ENCODE measurements at places on chromosomes 2 and 18.

DNA sequence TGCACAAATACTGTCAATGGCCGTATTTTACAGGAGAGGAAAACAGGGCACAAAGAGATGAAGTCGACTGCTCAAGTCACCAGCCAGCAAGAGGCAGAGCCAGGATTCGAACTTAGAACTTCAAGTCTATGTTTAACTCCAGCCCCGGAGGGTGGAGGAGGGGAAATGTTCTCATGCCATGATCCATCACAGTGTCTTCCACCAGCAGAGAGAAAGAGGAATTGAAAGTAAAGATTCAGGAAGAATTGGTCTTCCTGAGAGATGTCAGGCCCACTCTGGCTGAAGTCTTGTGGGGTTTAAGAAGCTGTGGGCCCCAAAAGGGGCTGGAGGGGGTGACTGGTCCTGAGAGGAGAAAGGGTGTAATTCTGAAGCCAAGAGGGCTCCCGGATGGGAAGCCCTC, 260.0 kb downstream of the TNS1 start:
- DNase-seq = no peak

DNA sequence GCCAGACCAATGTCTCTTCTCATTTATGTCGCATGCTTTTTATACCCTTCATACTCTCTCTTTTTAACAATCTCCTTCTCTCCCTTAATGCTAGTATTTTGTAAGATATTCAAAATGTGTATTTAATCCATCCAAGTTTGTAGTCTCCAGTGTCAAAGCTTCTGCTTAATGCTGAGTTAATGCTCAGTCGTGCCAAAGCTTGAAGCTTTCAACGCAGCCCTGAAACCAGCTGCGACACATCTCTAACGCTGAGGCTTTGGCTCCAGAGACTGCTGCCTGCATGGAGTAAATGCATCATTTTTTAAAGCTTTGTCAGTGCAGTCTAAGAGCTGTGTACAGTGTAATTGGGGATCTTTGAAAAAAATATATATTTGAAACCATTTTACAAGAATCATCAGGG, 2108.8 kb upstream of the PIK3C3 start:
- no peak for DNase-seq

DNA sequence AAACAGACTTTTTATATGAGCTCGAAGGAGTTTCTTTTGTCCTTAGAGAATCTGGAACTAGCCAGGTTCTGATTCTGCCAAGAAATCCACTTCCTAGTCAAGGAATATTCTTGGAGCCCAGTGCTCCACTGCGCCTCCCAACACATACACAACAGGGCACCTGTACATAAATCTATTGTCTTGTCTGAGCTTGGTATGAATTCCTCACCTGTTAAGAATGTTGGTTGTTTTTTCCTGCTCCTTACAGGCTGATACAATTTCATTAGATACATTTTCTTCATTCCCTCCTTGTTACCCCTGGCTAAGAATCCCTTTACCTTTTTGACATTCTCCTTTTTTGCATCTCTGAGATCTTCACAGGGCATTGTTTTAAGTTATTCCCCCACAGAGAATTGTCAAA, 56.0 kb upstream of the FZD7 start:
- DNase-seq = no peak

GRCh38 chr2:26974352-26974751, 3.9 kb downstream of the MAPRE3 start:
- DNase-seq = no peak

- DNase-seq = no peak
Observed at GRCh38 chr2:218224186-218224585, 7.2 kb downstream of the ARPC2 start.

- DNase-seq = no peak
Observed at GRCh38 chr2:113201496-113202304, 27.9 kb downstream of the PSD4 start.
